H4 (cell line): ENCODE measurements at places on chromosomes 6 and 20.
A peak's percentile ranks its signal among the peaks of the same experiment; 100 is the strongest.

DNA sequence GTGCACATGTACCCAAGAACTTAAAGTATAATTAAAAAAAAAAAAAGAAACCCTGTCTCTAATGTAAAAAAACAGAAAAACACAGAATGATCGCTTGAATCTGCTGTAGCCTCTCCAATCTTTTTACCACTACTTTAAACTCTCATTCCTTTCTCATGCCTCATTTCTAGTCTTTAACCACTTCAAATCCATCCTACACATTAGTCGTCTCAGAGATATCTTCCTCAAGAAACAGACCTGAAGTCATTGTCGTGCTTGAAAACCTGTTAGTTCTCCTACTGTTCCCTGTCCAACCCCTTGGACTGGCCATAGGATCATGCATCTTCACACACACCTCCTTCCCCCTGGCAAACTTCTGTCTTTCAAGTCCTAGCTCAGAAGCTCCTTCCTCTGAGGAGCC lies 112.1 kb upstream of the BCLAF1 start:
- no peak for DNase-seq

- DNase-seq: no peak
These were observed 27.9 kb upstream of the SPDEF start for GRCh38 chr6:34583861-34584604.

- no peak for DNase-seq
These were observed 255.9 kb downstream of the ESR1 start for GRCh38 chr6:152063170-152063921.

- no peak for DNase-seq
These were observed 25.8 kb upstream of the PLCG1 start for GRCh38 chr20:41111578-41111951.

- peak; percentile 53 for DNase-seq
These were observed 12.5 kb upstream of the TMEM30A start for GRCh38 chr6:75296811-75297779.

- no peak for DNase-seq
These were observed 19.4 kb upstream of the HEY2 start for GRCh38 chr6:125729983-125730382.

- DNase-seq: peak; percentile 97
These were observed 32.6 kb downstream of the BMP6 start for GRCh38 chr6:7758456-7758855.

DNA sequence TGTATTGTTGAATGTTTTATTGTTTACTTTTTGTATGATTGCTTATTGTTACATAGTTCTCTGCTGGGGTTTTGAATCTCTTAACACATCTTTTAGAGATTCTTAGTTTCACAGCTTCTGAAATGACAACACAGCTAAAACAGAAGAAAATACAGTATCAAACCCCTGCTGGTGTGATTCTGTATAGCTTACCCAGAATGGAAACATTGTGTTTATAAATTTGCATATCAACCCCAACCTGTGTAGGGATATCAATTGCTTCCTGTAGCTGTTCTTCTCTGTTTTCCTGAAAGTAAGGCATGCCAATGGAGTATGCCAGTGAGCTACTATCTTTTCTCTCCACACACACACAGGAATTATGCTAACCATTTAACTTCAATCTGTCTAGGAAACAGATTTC lies 64.3 kb upstream of the ID4 start:
- no peak for DNase-seq

- DNase-seq: no peak
These were observed 245.3 kb downstream of the OGFRL1 start for GRCh38 chr6:71533939-71534379.

DNA sequence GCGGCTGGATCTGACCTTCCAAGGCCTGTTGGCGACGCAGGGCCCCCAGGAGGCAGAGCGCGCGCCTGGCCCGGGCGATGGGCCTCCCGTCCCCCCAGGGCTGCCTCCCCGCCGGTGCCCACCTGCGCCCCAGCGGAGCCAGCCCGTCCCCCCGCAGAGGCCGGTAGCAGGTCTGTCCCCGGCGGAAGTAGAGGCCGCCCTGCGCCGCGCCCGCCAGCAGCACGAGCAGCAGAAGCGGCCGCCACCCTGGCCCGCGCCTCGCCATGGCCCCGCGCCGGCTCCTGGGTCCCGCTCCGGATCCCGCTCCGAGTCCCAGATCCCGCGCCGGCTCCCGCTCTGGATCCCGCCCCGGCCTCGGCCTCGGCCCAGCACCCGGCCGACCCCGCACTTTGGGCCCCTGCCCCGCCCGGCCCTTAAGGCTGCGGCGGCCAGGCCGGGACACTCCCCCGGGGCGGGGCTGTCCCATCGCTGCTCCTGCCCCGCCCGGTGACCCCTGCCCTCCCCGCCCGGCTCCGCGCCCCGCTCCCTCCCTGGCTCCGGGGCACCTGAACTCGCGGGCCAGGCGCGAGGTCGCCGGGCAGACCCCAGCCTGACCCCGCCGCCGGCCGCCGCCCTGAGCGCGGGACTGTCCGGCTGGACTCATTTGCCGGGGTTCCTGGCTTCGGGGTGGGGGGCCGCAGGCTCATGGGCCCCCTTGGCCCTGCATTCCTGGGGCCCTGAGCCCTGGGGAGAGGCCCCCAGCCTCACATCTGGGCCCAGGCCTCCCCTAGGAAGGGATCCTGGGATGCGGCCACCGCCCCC lies at the start of gene CTSZ:
CTSZ (minus strand) TSS at position 391 of the 801 bp plus-strand sequence; CDS start at position 265, 126 bp downstream.
- no peak for DNase-seq

GRCh38 chr20:47785311-47785853 lies at the start of gene SULF2:
SULF2 (minus strand) TSS chr20:47785481; CDS start chr20:47757363, 28,118 bp downstream.
- no peak for DNase-seq

GRCh38 chr6:5179917-5180316 lies 80.8 kb downstream of the LYRM4 start:
- DNase-seq: peak; percentile 33

DNA sequence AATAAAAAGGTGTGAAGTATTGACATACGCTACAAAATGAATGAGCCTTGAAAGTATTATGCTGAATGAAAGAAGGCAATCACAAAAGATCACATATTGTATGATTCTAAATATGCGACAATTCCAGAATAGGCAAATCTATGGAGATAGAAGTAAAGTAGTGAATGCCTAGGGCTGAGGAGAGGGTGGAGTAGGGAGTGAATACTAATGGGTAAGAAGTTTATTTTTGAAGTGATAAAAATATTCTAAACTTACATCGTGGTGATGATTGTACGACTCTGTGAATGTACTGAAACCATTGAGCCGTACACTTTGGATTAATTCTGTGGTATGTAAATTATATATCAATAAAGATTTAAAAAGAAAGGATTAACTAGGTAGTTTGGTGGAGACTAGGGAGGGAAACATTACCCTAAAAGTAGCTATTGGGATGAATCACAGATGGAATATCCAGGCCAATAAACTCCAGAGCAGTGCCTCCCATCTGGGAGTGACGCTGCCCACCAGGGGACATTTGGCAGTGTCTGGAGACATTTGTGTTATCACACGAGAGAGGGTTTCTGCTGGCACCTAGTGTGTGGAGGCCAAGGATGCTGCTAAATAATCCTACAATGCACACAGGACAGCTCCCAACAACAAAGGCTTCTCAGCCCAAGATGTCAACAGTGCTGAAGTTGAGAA lies 214.2 kb upstream of the PCSK2 start:
- DNase-seq: no peak

DNA sequence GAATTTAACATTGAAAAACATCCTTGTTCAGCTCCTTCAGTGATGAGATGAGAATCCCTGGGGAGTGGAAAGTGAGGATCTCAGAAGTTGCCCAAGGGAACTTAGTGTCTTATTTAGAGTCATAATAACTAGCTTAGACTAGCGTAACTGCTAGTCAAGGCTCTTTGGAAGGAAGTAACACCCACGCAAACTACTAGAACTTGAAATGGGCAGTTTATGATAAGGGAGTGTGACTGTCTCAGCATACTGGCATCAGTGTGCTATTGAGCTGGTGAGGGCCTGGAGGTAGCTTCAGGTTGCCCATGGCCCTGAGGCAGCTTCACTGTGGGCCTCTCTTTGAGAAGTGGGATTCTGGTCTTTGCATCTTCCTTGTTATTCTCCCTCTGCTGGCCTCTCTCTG lies 40.1 kb downstream of the SLX4IP start:
- no peak for DNase-seq

GRCh38 chr20:58109126-58109880 lies 119.2 kb downstream of the ANKRD60 start:
- no peak for DNase-seq

DNA sequence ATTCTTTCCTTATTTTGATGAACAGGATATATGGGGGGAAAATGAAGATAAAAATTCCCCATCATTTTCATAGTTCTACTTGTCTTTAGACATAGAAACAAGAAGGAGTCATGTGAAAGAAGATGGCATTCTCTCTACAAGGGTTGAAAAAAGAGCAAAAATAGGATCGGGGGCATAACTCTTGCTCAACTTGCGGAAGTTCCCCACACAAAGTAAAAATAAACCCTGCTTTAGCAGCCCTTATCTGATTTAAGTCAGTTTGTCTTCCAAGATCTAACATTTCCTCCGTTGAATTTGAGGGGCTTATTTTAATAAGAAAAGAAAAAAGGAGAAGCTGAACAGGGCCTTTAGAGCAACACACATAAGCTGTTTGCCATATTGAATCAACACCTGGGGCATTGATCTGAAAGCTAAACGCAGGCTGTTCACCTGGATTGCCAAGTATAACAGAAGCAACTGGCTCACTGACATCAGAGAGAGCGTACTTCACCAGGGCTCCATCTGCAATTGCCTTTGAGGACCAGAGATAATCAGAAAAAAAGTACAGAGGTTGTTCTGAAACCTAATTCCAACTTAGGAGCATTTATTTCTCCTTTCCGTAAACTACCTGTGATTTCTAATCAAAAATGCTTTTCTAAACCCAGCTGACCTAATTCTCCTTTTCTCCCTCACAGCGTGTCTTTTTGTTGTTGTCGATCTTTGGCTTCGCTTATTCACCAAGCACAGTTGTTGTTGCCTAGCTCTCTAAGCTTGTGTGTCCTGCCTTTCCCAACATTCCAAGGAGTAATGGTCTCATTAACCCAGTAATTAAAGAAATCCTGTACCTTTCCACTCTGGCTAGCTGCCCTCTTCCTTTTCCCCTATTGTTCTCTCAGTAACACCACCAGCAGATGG lies 568.0 kb downstream of the KIF16B start:
- no peak for DNase-seq

- DNase-seq: no peak
These were observed 2.0 kb downstream of the MYB start for GRCh38 chr6:135183002-135183531.

DNA sequence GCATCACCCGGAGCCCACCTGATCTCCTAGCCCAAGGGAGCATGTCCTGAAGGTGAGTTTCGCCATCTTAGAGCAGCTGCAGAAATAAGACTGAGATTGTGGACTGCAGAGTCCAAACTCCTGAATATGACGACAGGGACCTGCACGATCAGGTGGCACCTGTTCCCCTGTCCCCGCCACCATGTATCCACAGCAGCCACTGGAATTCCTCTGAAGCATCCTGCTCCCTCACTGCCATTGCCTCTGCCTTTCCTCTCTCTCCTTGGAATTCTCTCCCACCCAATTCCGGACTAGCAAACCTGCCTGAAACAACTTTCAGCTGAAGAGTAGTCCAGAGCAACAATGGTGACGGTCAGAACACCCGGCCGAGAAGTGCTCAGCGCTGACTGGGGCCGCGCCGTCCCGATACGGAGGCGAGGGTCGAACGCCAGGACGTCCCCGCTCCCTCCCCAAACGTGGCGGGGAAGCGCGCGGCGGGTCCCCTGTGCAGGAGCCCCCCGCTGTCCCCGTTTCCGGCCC lies 694 bp upstream of the FAM120B start:
- DNase-seq: no peak

- no peak for DNase-seq
These were observed 25.8 kb downstream of the BHLHE23 start for GRCh38 chr20:62980970-62981369.

GRCh38 chr6:89269981-89270380 lies 45.1 kb downstream of the GABRR2 start:
- DNase-seq: no peak

GRCh38 chr20:8661229-8661952 lies 407.5 kb upstream of the PLCB4 start:
- DNase-seq: no peak

DNA sequence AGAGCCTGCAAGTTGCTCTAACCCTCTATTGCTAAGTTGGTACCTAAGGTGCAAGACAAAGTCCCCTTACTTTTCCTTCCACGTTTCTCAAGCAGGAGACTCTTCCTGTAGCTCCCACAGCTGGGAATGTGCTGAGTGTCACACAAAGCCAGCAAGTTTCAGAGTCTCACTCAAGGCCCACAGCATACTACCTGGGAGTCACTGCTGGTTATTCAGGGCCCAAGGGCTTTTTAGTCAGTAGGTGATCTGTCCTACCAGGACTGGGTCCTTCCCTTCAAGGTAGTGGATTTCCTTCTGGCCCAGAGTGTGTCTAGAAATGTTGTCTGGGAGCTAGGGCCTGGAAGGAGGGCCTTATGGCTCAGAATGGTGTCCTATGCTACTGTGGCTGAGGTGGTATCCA lies 261.9 kb upstream of the CITED2 start:
- no peak for DNase-seq

DNA sequence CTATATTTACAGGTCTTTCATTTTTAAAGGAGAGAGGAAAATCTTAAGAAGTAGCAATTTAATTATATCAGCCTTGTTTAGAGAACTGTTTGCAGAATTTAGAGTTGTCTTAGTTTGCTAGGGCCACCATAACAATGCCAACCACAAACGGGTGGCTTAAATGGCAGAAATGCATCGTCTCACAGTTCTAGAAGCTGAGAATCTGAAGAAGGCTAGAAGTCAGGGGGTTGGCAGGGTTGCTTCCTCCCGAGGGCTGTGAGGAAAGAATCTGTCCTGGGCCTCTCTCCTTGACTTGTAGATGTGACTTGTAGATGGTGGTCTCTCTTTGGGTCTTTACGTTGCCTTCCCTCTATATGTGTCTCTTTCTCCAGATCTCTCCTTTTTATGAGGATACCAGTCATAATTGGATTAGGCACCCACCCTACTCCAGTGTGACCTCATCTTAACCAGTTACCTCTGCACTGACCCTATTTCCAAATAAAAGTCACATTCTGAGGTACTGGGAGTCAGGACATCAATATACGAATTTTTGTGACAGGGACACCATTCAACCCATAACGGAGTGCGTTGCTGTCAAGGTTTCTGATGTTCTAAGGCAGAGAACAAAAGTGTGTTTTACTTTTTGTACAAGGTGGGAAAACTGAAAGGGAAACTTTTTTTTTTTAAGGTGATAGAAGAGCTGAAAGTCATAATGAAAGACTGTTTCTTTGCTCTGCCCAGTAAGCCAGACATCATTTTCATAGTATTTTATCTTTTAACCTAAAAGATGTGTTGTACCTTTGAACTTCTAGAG lies 84.4 kb downstream of the SAMD3 start:
- DNase-seq: no peak

GRCh38 chr20:33127422-33128097 lies 40.4 kb upstream of the BPIFA2 start:
- DNase-seq: no peak

- DNase-seq: no peak
These were observed 575 bp upstream of the MICAL1 start for GRCh38 chr6:109456111-109456583.
